ENCODE measurements at places on chromosomes 5 and 9. TPM values are rescaled to one million over a fixed set of nuclear protein-coding genes. Genes with fewer than 3 reads are reported as not detected.
A peak's percentile ranks its signal among the peaks of the same experiment; 100 is the strongest.

DNA sequence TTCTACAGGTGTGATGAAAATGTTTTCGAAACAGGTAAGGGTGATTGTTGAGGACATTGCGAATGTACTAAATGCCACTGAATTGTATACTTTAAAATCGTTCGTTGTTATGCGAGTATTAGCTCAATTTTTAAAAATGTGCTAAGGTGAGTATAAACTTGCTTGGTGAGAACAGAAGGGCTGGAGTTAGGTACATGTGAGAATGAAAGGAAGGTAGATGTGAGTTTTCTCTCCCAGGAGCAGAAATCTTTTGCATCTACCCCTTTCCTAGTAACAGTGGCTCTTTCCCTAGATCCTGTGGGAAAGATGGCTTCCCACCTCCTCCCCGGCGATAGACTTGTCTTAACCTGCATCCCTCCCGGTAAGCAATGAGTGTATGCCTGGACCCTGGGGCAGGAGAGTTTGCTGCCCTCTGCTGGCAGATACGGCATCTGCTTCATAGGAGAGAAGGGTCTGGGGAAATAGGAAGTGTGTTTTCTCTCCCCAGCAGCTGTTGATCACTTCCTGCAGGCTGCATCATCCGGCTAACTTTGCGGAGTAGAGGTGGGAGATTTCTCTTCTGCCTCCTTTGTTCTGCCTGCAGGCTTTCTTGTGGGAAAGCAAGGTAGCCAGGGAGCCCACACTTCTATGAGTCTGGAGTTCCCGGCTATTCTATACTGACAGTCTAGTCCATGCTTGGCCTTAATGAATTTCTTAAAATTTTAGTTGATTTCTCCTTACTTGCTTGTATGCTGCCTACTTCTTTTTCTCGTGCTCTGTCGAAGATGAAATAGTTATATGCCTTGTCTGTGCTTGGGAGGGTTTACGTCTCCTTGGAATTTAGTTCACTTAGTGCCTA lies 373.3 kb upstream of the SEMA6A start:
- H3K27me3 ChIP-seq: no peaks in the 10 kb centered on the region
- H3K4me3 ChIP-seq: no peak overlapping the region
- H3K27ac ChIP-seq: no peak overlapping the region
- no peak for DNase-seq
- no peaks in the 10 kb centered on the region for H3K4me1 ChIP-seq

GRCh38 chr5:73118391-73118973 lies 1.9 kb upstream of the TMEM171 start:
- DNase-seq: no peak
- H3K36me3 ChIP-seq: no peaks in the 10 kb centered on the region
- H3K27me3 ChIP-seq: peaks cover 51% of the 10 kb centered on the region
- peaks cover 32% of the 10 kb centered on the region for H3K4me1 ChIP-seq

DNA sequence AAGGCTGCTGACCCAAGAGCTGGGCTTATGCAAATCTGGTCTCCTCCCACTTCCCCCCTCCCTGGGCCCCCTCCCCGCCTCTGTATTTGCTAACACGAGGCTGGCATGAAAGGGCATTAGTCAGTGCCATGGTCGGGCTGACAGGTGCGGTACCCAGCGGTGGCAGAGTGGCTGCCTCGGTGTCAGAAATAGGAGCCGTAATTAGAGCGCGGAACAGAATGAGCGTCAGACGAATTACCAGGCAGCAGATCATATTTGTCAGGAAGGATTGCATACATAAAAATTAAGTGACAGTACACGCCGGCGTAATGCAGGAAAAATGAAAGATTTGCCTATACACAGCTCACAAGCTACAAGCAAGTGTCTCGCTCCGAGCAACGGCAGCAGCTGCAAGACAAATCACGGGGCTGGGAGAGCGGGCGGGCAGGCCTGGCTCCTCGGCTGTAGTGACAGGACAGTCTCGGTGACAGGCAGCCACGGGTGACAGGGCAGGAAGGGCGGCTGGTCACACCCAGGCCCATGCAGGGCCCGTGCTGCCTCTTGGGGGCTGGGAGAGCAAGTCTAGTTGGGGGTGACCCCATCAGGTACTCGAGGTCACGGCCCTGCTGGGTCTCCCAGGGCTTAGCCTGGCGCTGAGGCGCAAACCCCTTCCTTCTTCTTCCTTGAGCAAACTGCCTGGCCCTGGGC lies 72.4 kb downstream of the NEK6 start:
- no peaks in the 10 kb centered on the region for H3K36me3 ChIP-seq
- H3K4me3 ChIP-seq: no peak overlapping the region
- no peaks in the 10 kb centered on the region for H3K27me3 ChIP-seq
- no peak overlapping the region for H3K27ac ChIP-seq
- H3K4me1 ChIP-seq: no peaks in the 10 kb centered on the region

GRCh38 chr9:110224583-110224982 lies 16.6 kb upstream of the C9orf152 start:
- no peak overlapping the region for H3K27ac ChIP-seq
- no peak for DNase-seq
- peaks cover 3% of the 10 kb centered on the region for H3K27me3 ChIP-seq
- no peaks in the 10 kb centered on the region for H3K36me3 ChIP-seq
- H3K4me3 ChIP-seq: no peak overlapping the region

DNA sequence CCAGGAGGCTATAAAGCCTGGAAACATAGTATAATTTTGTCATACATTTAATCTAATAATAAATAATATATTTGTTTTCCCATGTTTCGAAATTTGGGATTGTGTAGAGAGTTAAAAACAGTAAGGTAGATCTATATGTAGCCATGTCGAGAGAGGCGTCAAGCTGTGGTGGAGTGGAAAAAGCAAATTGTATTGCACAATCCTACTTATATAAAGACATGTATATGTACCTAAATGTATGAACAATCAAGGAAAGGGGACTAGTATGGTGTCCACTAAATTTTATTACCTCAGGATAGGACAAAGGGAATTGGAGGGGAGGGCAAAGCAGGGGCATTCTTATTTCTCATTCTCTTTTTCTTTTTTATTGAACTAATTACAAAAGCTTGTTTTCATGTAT lies 52.0 kb downstream of the GLRA1 start:
- no peak overlapping the region for H3K4me3 ChIP-seq
- H3K27me3 ChIP-seq: no peaks in the 10 kb centered on the region
- DNase-seq: no peak
- H3K27ac ChIP-seq: no peak overlapping the region
- H3K36me3 ChIP-seq: no peaks in the 10 kb centered on the region
- no peaks in the 10 kb centered on the region for H3K4me1 ChIP-seq

GRCh38 chr9:137044502-137045177 lies 1.3 kb downstream of the NPDC1 start:
- H3K4me1 ChIP-seq: peaks cover 2% of the 10 kb centered on the region
- peak overlapping the region; percentile 63 for H3K4me3 ChIP-seq
- no peak overlapping the region for H3K27ac ChIP-seq

DNA sequence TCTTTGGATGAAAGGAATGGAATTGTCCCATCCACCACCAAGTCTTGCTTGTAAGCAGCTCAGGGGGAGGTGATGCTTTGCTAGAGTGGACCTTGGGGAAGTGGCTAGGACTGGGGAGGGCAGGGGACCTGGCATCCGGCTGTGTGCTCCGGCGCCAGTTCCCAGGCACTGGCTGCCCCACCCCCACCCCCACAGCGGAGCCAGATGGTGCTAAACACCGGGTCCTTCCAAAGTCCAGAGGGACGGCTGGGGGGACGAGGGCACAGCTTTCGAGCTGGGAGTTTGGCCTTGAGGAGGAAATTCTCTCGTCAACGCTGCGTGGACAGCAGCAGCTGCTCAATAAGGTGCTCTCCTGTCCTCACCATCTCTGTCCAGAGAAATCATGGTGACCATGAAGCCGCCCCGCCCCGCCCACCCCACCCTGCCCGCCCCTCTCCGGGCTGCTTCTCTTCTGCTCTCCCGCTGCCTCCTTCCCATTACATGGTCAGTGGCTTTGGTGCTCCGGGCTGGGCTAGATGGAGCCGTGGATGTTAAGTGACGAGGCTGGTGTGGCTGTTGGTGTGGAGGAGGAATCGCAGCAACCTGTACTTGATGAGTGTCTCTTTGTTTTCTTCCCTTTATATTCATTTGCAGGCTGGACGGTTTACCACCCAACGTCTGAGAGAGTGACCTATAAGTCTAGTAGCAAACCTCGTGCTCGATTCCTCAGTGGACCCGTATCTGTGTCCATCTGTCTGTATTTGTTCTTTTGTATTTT lies 115.7 kb downstream of the WNK2 start:
- H3K27me3 ChIP-seq: no peaks in the 10 kb centered on the region
- H3K4me1 ChIP-seq: no peaks in the 10 kb centered on the region
- H3K27ac ChIP-seq: peak overlapping the region; percentile 56
- H3K36me3 ChIP-seq: peaks cover 7% of the 10 kb centered on the region
- H3K4me3 ChIP-seq: no peak overlapping the region

DNA sequence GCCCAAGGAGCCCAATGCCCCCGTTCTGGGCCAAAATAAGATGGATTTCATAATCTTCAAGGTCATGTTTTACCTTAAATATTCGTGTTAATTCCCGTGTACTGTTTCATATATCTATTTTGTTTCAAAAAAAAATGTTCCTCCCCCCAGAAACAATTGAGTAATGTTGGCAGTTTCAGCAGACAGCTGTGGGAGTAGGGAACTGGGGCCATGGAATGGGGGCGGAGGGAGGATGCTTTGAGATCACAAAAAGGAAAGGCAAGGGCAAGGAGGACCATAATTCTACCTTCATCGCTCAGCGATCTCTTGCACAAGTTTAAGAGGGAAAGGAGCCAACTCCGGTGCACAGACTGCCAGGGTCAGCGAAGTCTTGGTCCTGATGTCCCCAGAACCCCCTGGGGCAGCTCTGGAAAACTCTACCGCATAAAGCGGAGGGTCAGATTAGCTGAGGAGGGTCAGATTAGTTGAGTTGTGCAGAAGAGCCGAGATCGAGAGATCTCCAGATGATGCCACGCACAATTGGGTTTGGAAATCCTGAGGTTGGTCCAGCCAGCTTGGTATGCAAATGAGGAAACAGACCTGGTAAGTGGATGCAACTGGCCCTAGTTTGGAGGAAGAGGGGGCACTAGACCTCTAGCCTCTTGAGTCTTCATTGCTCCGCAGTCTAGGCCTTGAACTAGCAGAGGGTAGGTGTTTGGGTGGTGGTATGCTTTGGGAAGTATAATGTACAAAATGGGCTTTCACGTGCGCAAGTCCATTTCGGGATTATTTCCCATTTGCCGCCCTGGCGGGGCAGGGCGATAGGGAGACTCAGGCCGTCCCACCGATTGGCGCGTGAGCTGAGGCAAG lies 24.0 kb downstream of the CDKN2A start:
- no peak for DNase-seq
- no peak overlapping the region for H3K4me3 ChIP-seq
- peaks cover 99% of the 10 kb centered on the region for H3K27me3 ChIP-seq
- peaks cover 9% of the 10 kb centered on the region for H3K4me1 ChIP-seq
- H3K27ac ChIP-seq: peak overlapping the region; percentile 76

- H3K36me3 ChIP-seq: peaks cover 1% of the 10 kb centered on the region
- peak overlapping the region; percentile 91 for H3K4me3 ChIP-seq
- H3K27me3 ChIP-seq: no peaks in the 10 kb centered on the region
- peaks cover 17% of the 10 kb centered on the region for H3K4me1 ChIP-seq
- DNase-seq: no peak
- H3K27ac ChIP-seq: peak overlapping the region; percentile 99
Observed at GRCh38 chr9:69122549-69123141, 51.4 kb upstream of the TJP2 start.

GRCh38 chr5:74763504-74763903 lies 3.4 kb downstream of the GFM2 start:
- no peak overlapping the region for H3K27ac ChIP-seq
- H3K27me3 ChIP-seq: no peaks in the 10 kb centered on the region
- H3K4me1 ChIP-seq: peaks cover 21% of the 10 kb centered on the region
- no peak overlapping the region for H3K4me3 ChIP-seq
- peaks cover 7% of the 10 kb centered on the region for H3K36me3 ChIP-seq

GRCh38 chr9:121364077-121364476 lies 6.0 kb downstream of the STOM start:
- H3K27me3 ChIP-seq: peaks cover 6% of the 10 kb centered on the region
- H3K4me1 ChIP-seq: peaks cover 14% of the 10 kb centered on the region
- H3K4me3 ChIP-seq: no peak overlapping the region
- H3K36me3 ChIP-seq: no peaks in the 10 kb centered on the region
- H3K27ac ChIP-seq: no peak overlapping the region
- no peak for DNase-seq

DNA sequence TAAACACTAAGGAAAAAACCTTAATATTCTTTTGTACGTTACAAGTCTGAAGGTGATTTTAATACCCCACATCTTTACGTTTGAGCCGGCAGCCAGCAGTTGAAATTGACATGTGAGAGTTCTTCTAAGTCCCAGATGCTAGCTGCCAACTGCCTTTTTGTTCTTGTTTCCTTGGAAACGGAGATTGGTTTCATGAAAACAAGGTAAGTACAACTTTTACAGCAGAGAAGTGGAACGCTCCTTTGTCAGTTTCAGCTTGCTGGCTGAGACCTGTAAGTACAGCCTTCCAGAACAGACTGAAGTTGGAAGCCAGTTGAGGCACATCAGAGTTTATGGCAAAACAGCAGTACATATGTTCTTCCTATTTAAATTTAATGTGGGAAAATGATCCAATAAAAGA lies 1018.4 kb upstream of the ARRDC3 start:
- no peaks in the 10 kb centered on the region for H3K4me1 ChIP-seq
- H3K4me3 ChIP-seq: no peak overlapping the region
- no peaks in the 10 kb centered on the region for H3K36me3 ChIP-seq

DNA sequence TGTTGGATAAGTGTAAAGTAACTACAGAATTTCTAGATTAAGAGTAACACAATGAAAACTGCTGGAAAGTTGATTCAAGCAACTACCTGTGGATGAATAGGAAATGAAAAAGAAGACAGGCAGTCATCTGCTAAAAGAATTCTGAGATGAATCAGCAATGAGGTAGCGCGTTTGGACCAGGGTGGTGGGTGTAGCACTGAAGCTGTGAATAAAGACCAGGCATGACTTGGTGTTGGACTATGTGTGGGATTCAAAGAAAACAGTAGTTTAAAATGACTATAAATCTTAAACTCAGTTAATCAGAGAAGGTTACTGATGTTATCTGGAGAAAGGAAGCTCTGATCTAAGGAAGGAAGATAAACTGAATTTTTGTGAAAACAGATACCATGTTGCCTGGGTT lies 159.8 kb downstream of the FBN2 start:
- H3K4me1 ChIP-seq: peaks cover 2% of the 10 kb centered on the region
- H3K27me3 ChIP-seq: no peaks in the 10 kb centered on the region
- H3K36me3 ChIP-seq: no peaks in the 10 kb centered on the region
- no peak overlapping the region for H3K4me3 ChIP-seq

The COL5A1 gene
- total RNA-seq: 21.5 TPM

The FAM151B gene
- 2.7 TPM for total RNA-seq

The PCDHGA10 gene
- total RNA-seq: 14.6 TPM

The IL7R gene
- not detected for total RNA-seq

The PKD2L2 gene
- total RNA-seq: not detected

The TAF11L5 gene
- total RNA-seq: not detected

The ENTREP1 gene
- 3.7 TPM for total RNA-seq

The KLF4 gene
- total RNA-seq: 9.2 TPM
